Activated naive CD8-positive, alpha-beta T cell treated with anti-CD3 and anti-CD28 coated beads, Interleukin-2, amount 10 ng/mL, durations not matched to agents 7 days and 5 days (primary cell): ENCODE measurements at places on chromosomes 12 and 14.

DNA sequence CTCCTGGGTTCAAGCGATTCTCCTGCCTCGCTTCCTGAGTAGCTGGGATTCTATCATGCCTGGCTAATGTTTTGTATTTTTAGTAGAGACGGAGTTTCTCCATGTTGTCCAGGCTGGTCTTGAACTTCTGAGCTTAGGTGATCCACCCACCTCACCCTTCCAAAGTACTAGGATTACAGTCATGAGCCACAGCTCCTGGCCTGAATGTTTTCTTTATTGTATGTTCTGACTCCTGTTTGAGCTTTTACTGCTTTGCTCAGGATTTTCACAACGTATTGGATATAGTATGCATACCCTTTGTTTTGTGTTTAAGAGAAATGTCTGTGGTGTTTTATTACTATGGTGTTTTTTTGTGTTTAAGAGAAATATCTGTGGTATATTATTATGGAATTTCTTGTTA is 37.2 kb downstream of the ATF7IP start:
- no peak for DNase-seq

DNA sequence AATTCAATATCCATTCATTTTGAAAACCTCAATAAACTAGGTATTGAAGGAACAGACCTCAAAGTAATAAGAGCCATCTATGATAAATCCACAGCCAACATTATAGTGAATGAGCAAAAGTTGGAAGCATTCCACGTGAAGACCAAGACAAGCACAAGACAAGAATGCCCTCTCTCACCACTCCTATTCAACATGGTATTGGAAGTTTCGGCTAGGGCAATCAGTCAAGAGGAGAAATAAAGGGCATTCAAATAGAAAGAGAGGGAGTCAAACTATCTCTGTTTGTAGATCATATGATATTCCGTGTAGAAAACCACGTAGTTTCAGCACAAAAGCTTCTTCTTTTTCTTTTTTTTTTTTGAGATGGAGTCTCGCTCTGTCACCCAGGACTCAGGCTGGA is 550.3 kb downstream of the FSCB start:
- no peak for DNase-seq

- DNase-seq = no peak
Measured at GRCh38 chr12:118822512-118822911, 158.8 kb upstream of the SRRM4 start.

- no peak for DNase-seq
Measured at GRCh38 chr12:116415408-116416108, 138.1 kb upstream of the MED13L start.

GRCh38 chr12:132524405-132524804 is 34.5 kb downstream of the FBRSL1 start:
- no peak for DNase-seq

- DNase-seq = no peak
Measured at GRCh38 chr14:71240171-71240570, 332.9 kb downstream of the PCNX1 start.

GRCh38 chr14:35240231-35240630 is 52.0 kb upstream of the PSMA6 start:
- DNase-seq = no peak

GRCh38 chr12:54392485-54393206 is 8.1 kb upstream of the ZNF385A start:
- no peak for DNase-seq

DNA sequence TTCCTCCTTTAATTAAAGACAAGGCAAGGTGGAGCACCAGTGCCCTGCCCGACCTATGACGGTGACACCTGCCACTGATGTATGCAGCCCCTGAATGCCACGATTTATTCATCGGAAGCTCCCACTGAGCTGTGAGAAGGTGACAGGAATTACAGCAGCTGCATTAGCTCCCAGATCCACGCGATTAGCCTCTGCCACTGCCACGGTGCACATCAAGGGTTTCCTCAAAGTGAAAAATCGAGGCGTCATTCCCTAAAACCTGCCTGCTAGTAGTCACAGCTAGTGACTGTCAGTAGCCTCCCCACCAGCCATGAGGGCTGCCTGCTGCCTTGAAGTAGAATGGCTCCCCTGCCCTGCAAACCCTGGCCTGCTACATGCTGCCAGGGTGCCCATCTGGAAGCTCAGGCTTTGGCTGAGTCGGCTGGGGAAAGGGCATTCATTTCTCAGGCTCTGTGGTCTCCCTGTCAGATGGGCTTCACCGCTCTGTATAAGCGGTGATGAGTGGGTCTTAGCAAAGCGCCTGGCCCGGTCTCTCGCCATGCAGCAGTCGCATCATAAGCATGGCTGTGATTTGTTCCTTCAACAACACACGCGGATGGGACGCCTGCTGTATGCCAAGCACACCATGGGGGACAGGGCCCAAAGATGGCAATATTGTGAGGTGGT is 8.2 kb upstream of the BCL11B start:
- DNase-seq = no peak

DNA sequence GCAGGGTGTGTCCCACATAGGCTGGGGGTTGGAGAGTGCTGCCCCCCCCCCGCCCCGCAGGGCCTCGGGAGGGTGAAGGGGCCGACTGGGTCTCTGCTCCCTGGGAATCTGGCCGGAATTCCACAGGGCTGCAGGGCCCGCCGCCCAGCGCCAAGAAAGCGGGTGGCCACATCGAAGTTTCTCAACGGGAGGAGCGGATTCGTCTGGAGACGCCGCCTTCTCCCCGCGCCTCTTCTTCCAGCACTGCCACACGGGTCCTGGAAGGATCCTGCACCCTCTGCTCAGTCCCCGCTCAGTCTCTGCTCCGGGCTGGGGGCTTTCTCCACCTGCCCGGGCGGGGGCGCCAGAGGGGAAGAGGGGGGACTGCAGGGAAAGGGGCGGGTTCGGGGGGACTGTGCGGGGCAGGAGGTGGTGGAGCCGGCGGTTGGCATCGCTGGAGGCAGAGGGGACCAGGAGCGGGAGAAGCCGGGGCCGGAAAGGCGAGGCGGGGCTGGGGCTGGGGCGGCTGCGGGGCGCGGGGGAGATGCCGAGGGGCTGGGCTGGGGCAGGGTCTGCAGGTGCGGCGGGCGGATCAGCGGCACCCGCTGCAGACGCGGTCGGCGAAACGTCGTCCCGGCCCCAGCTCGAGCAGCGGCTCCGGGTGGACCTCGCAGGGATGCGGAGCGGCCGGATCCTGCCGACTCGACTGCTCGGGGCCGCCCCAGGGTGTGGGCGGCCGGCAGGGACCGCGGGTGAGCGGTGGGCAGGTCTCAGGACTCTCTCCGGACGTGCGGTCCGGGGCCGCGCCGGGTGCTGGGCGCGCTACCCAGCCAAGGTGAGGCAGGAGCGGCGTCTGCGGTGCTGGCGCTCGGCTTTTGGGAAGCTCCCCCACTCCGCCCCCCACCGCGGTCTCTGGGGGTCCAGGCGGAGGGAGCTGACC is 811.4 kb upstream of the TMEM132C start:
- no peak for DNase-seq

GRCh38 chr12:100593490-100593889 is 20.0 kb downstream of the GAS2L3 start:
- no peak for DNase-seq
